ENCODE measurements at places on chromosomes 2 and 18. TPM values are rescaled to one million over a fixed set of nuclear protein-coding genes. Genes with fewer than 3 reads are reported as not detected.

The CDCA7 gene
- 50.3 TPM for total RNA-seq

The ATP6V1C2 gene
- 0.14 TPM for total RNA-seq

The HOXD13 gene
- 0.23 TPM for total RNA-seq

The IL1RN gene
- 0.46 TPM for total RNA-seq

The FAM161A gene
- 8.2 TPM for total RNA-seq

The ACADL gene
- not detected for total RNA-seq

The TNFAIP6 gene
- 1.7 TPM for total RNA-seq

The PROM2 gene
- 0.06 TPM for total RNA-seq

The ITGB6 gene
- 1.3 TPM for total RNA-seq

The CETN1 gene
- total RNA-seq, result not detected
